ENCODE measurements at places on chromosomes 5 and 9.

DNA sequence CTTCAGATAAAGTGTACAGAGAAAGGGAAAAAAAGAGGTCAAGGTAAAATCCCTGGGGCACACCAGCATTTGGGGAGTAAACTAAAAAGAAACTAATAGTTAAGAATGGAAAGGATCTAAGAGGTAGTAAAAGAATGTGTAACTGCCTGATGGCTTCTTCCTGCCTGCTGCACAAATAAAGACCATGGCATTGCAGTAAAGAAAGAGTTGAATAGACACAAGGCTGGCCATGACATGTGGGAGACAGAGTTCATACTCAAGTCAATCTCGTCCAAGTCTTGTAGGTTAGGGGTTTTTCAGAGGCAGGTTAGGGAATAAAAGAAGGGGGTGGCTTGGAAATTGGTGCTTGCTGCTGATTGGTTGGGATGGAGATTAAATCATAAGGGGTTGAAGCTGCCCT is 57.6 kb downstream of the DNAJC21 start:
- DNase-seq = no peak

DNA sequence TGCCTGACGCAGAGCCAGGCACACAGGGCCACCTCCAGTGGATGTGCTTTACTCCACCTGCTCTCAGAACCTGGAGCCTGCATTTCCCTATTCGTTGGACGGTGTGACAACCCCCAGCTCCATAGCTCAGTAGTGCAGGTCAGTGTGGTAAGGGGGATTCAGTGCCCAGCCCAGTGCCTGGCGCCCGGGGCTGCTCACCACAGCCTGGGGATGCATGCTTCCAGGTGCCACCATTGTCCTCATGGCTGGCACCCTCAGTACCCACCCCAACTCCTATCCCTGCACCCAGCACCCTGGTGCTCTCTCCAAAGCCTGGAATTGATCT is 32.8 kb upstream of the ADAMTS2 start:
- DNase-seq = no peak

GRCh38 chr5:169171515-169171914 is 129.4 kb downstream of the SLIT3 start:
- DNase-seq = peak; percentile 88

DNA sequence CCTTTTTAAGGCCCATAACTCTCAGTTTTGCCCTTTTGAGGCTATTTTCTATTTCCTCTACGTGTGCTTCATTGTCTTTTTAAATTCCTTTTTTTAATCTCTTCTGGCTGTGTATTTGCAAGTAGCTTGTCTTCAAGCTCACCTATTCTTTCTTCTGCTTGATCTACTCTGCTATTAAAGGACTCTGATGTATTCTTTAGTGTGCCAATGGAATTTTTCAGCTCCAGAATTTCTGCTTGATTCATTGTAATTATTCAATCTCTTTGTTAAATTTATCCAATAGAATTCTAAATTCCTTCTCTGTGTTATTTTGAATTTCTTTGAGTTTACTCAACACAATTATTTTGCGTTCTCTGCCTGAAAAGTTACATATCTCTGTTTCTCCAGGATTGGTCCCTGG is 178.7 kb downstream of the FAM170A start:
- DNase-seq = no peak

- DNase-seq = no peak
Measured at GRCh38 chr9:130090915-130091314, 37.2 kb downstream of the GPR107 start.

GRCh38 chr5:107543868-107544267 is 126.9 kb downstream of the EFNA5 start:
- no peak for DNase-seq

DNA sequence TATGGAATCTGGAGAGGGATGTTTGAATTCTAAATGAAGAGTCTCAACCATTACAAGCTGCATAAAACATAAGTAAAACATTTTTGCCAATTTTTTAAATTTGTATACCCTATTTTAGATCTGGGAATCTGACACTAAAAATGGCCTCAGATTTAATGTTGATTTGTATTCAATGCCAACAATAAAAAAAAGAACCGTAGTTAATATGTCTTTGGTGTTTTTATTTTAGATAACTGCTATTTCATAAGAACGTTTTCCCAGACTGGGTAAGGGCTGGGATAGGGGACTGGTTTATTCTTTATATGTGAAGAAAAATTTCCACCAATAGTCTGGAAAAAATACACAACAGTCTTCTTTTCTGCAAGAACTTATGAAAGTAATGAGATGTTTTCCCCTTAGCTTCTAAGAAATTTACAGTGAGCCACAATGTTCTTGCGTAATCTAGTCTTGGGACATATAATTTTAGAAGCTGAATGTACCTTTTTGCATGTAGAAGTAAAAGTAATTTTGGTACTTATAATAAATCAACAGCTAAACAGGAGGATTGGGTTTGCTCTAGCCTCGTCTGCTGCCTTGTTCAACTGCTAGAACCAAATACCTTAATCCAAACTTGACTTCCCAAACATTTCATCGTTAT is 244.6 kb upstream of the EFNA5 start:
- no peak for DNase-seq

GRCh38 chr9:84501587-84501986 is 161.0 kb upstream of the SLC28A3 start:
- no peak for DNase-seq

- DNase-seq = no peak
Measured at GRCh38 chr5:112257005-112257404, 162.1 kb downstream of the EPB41L4A start.

GRCh38 chr5:142634216-142635011 is 51.5 kb downstream of the FGF1 start:
- DNase-seq = no peak

DNA sequence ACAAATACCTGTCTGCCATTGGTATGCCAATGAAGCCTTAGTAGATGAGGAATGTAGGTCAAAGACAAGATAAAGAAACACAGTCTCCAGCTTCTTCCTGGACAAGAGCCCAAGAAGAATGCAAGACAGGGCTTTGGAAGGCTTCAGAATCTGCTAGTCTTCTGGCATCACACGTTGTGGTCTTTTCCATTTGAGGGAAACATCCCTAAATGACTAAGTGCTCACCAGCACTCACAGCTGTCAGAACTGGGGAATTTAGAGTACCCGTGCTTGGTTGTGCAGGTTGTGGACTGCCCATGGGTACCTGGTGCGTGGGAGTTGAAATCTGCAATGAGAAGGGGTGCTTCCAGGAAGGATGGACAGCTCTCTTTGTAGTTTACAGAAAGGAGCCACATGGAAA is 27.1 kb upstream of the NFIB start:
- DNase-seq = no peak

GRCh38 chr9:134353539-134353938 is 27.3 kb downstream of the RXRA start:
- DNase-seq = no peak

DNA sequence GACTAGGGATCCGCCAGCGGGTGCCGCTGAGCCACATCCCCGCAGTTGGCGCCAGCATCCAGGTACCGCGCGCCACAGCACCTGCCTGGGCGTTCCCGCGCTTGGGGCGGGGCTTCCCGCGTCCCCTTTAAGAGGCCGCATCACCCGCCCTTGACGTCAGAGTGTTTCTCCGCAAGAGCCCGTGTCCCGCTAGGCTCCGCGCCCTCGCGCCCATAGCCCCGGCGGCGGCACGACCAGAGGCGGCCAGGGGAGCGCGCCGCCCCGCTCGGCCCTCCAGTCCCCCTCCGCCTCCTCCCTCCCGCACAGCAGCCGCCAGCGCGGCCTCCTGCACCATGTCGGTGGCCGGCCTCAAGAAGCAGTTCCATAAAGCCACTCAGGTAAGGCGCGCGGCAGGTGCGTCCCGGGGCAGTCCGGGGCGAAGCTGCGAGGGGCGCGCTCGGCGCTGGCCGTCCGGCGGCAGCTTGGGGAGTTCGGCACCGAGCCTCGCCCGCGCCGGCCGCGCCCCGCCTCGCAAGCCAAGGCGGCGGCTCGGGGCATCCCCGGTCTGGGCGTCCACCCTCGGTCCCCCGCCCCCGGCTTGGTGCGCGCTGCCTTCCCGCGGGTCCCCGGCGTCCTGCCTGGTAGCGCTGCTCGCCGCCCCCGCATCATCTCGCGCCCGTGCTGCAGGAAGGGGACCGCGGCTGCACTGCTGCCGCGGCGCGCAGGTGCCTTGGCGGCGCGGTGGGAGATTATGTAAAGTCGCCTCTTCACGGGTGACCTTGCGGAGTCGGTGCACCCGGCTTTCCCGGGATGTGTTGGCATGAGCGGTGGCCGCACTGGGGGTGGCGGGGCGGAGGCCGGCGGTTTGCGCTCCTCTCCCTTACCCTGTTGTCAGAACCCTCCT is at the start of gene SH3GL2:
Gene SH3GL2, plus strand, starts transcription at position 156 of the 883 bp plus-strand sequence.
- peak; percentile 12 for DNase-seq

DNA sequence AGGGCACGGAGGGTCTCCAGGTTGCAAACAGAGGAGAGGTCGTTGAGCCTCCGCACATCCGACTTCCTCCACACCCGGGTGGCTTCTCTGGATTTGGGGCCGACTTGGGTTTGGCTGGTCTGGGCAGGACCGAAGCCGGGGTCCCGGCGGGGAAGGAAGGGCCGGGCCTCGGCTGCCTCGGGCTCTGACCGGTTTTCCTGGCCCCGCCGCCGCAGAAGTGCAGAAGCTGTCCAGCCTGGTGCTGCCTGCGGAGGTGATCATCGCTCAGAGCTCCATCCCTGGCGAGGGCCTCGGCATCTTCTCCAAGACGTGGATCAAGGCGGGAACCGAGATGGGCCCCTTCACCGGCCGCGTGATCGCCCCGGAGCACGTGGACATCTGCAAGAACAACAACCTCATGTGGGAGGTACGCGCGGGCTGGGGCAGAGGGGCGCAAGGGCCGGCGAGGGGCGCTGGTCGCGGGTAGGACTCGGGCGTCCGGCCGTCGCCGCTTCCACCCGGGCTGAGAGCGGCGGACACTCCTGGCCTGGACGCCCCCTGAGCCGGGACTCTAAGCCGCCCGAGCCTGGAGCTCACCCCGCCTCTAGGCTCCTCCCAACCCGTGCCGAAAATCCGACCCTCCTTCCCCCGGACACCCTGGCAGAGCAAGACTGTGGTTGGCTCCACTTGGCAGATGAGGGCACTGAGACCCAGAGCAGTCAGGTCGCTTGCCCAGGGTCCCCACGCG is 2.2 kb downstream of the PRDM12 start:
- DNase-seq = no peak

DNA sequence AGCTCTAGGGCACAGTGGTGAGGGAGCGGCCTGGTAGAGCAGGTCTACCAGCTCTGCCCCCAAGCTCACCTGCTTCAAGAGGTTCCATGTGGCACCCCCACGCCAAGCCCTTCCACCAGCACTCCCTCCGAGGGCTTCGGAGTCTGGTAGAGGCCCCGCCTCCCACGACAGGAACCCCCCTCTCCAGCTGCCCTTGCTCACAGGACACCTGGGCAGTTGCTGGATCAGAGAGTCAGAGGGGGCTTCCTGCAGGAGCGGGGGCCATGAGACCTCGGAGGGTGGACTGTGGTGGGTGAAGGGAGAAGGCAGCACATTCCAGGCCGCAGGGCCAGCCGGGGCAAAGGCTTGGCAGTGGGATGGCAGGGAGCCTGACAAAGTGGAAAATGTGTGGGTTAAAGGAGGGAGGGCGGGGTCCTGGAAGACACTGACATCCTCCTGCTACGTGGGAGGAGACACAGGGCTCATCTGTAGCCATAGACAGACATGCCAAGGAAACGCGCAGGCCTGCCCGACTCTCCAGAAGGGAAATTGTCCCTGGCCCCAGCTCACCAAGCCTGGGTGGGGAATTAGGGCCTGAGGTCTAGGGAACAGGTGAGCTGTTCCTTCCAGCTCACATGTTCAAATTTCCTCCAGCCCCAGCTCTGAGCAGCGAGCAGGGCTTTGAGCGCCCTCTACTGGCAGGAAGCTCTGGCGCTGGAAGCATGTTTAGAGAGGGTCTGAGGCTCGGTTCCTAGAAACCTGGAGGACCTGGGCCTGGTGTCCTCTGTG is 74.2 kb downstream of the NTNG2 start:
- peak; percentile 57 for DNase-seq

DNA sequence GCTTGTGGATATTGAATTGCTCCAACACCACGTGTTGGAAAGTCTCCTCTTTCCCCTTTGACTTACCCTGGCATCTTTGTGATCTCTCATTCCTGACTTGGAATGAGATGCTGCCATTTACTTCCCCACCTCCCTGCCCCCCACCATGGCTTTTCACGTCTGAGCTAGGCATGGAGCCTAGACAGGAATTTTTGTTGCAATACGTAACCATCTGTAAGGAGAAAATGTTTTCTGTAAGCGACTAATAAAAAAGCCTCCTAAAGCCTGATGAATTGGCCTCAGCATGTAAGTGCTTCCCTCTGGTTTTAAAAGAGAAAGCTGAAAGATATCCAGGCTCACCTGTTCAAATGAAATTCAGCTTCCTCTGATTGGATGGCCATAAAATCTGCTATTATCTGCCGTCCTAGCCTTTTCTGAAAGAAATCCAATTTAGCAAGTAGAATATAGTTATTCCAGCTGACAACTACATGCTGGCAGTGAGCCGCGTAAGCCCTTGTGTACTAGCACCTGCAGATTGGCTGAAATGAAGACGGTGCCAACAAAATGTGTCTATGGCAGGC is 200.1 kb downstream of the NSG2 start:
- peak; percentile 49 for DNase-seq

- no peak for DNase-seq
Measured at GRCh38 chr5:88876714-88877113, 6.3 kb downstream of the MEF2C start.

DNA sequence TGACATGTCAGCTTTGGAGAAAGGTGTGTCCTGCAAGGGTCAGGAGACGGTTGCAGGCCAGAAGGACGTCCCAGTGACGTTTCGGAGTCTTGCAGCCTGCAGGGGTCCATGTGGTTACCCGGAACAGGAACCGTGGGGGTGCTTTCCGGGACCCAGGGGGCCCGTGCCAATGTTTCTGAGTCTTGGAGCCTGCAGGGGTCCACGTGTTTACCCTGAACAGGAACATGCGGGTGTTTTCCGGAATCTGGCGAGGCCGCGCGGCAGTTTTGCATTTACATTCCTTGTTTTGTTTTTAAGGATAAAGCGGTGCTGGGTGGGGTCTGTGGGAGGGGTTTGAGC is 30.6 kb downstream of the NKD2 start:
- no peak for DNase-seq

GRCh38 chr5:179376701-179377420 is 31.6 kb upstream of the ADAMTS2 start:
- DNase-seq = no peak

DNA sequence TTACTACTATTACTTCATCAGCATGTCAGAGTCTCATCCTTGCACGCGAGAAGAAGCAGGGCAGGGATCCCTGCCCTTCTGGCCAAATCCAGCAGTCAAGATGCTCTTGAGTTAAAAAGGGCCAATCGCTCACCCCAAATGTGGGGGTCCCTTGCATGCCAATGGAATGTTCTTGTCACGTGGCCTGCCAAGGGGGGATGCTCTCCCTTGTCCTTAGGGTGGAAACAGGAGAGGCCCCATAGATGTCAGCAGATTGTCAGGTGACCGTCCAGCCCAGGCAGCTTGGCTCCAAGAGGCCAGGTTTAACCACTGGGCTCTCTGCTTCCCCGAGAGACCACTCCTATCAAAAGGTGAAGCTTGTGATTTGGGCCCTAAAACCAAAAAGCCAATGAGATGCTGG is 25.3 kb upstream of the DUSP1 start:
- DNase-seq = no peak

- DNase-seq = no peak
Measured at GRCh38 chr5:137367951-137368350, 131.2 kb downstream of the SPOCK1 start.
